ENCODE measurements at places on chromosomes 3 and 15.

DNA sequence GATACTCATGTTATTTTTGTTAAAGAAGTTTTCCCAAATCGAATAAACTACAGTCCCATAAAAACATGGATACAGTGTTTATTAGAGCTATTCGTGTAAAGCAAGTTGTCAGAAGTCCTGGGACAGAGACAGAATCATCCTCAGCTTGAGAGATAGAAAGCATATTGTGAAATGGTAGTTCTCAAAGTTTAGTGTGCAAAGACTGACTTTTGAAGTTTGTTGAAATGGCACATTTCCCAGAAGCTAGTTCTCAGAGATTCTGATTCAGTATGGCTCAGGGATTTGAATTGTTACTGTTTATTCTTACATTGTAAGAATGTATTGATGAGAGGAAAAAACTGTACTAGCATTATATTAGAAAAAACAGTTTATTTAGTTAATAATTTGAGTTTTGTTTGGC is 22.1 kb downstream of the GABRR3 start:
- no peak for DNase-seq

GRCh38 chr15:45442507-45443135 is 64.3 kb upstream of the GATM start:
- DNase-seq, result no peak

DNA sequence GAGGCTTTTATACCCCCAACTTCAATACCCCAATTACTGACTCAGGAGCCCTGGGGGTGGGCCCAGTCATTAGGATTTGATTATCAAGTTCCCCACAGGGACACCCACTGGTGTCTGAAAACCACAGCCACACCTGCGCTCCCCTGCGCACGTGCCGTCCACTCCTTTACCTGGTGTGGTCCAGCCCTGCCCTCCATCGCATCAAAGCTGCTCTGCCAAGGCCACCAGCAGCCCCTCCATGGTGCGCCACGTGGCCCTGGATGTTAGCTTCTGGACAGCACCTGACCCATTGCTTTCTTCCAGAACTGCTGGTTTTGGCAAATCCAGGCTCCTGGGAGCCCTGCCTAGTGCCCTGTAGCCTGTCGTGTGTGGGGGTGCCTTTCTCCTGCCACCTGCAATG is 136.3 kb downstream of the NSMCE3 start:
- peak; percentile 31 for DNase-seq

DNA sequence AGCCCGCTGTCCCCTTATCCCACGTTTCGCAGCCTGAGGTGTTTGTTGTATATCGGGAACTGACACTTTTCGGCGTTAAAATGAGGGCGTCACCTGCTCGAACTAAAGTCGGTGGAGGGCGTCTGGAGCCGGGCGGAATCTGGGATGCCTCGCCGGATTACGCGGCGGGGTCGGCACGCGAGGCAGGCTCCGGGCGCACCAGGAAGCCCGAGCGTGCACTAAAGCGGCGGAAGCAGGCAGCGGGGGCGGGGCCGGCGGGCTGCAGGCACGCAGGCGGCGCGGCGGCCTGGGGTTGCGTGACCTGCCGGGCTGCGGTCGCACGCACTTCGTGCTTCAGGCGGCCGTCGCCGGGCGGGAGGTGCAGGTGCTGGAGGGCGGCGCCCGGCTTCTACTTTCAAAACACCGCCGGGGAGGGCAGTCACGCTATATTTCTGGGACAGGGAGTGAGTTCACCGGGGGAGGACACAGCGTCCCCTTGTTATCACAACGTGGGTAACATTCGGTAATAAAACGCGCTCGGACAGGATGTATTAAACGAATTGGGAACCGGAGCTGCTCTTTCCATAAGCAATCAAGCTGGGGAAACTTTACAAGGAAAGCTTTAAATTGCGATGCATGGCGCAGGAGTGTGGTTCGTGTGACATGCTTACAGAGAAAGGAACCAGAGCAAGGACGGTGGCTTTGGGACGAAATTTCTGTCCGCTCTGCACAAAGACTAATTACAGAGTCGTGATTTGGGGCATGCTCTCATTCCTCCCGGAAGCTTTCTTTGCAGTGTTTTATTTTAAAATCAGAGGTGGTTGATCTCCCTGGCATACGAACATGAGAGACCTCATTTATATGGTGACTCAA is 9.1 kb upstream of the LEKR1 start:
- DNase-seq, result peak; percentile 78

Measured in CD8-positive, alpha-beta memory T cell (primary cell).